ENCODE measurements at places on chromosomes 7 and 10. TPM values are rescaled to one million over a fixed set of nuclear protein-coding genes. Genes with fewer than 3 reads are reported as not detected.

LMOD2 gene
- total RNA-seq, result not detected

SKIDA1 gene
- not detected for total RNA-seq

AKR1C4 gene
- total RNA-seq, result not detected

MYH16 gene
- total RNA-seq, result not detected

CTAGE4 gene
- 2.2 TPM for total RNA-seq

CYP3A4 gene
- total RNA-seq, result not detected

COG5 gene
- 52.0 TPM for total RNA-seq

ABLIM1 gene
- 159 TPM for total RNA-seq

TET1 gene
- total RNA-seq, result 0.48 TPM

BRAT1 gene
- total RNA-seq, result 27.3 TPM

DNA sequence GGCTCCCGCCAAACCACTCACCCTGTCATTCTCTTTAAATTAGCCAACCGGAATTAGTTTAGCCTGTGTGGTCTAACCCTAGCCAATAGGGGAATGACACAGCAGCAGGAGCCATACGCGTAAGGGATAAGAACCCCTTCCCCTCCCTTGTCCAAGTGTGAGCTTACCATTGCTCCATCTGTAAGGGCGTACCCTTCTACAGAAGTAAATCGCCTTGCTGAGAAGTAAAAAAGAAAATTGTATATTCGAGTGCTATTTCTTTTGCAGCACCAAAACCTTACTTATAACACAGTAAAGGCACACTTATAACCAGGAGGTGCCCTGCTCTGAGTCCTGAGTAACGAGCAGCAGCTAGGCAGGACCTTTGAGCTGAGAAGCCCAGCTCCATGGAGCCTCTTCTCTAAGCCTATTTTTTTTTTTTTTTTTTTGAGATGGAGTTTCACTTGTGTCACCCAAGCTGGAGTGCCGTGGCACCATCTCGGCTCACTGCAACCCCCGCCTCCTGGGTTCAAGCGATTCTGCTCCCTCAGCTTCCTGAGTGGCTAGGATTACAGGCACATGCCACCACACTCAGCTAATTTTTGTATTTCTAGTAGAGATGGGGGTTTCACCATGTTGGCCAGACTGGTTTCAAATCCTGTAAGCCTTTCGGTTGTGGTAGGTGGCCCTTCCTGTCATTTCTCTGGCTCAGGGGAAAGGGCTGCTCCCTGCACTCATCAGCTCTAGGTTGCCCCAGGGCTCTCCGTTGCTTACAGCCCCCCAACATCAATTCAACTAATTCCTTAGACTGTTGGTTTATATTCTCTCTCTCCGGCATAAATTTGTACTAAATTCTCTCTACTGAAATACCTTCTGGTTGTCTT lies 73.3 kb downstream of the NSUN6 start:
- no peak for DNase-seq

DNA sequence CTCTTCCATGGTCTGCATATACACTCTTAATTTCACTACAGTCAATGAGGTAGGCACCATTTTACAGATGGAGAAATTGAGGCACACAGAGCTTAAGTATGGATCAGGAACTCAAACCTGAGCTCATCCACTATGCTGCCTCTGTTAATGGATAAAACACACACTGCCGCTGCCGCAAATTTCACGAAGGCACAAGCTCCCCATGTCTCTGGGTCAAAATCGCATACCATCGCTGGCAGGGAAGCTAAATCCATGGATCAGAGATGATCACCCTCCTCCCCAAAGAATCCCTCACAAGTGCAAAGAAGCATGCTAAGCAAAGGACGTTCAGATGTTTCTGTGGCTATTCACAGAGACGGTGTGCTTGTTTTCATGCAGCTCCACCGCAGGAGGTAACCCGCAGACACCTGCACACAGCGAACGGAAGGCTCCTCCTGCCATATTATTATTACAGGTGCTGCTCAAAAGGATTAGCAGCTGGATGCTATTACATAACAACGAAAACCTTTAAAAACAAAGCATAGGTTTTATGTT lies 109.3 kb downstream of the UBE2H start:
- DNase-seq, result no peak

GRCh38 chr10:68133523-68133922 lies 24.2 kb downstream of the MYPN start:
- no peak for DNase-seq

DNA sequence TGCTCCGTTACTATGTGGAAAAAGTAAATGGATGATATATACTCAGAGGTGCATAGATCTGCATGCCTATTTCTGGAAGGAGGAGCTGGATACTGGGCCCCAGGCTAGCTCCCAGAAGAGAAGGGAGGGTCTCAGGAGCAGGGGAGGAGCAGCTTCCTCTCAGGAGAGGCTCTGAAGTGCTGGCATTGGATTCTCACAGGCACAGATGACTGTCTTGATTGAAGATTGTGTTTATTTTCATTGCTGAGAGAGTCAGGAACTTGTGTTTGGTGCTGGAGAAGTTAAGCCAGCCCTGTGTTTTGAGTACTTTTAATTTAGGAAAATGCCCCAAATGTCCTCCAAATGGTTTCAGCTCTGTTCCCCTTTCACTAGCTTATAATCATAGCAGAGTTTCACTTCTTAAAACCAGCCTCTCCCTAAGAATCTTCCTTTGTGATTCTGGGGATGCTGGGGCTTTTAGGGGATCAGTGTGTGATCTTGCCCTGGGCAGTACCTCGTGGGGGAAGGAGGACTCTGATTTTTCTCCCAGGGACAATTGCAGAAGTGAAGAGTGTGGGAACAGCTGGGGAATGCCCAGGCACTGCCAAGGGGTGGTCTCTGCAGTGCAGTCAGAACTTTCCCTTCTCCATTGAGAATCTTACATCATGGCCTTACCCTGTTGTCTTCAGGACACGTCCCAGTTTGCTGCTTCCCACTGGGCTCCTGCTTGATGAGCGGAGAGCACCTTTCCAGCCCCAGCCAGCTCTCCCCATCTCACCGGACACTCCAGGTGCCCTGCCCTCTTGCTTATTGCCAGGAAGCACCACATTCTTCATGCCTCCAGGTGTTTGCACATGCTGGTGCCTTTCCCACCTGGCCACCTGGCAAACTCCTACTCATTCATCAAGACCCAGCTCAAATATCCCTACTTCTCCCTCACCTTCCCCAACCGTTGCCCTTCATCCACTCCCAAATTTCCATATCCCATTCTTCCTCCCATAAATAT lies 102.8 kb downstream of the ARHGAP22 start:
- no peak for DNase-seq

- no peak for DNase-seq
These were observed 21.5 kb upstream of the CYP26C1 start for GRCh38 chr10:93039110-93039509.

DNA sequence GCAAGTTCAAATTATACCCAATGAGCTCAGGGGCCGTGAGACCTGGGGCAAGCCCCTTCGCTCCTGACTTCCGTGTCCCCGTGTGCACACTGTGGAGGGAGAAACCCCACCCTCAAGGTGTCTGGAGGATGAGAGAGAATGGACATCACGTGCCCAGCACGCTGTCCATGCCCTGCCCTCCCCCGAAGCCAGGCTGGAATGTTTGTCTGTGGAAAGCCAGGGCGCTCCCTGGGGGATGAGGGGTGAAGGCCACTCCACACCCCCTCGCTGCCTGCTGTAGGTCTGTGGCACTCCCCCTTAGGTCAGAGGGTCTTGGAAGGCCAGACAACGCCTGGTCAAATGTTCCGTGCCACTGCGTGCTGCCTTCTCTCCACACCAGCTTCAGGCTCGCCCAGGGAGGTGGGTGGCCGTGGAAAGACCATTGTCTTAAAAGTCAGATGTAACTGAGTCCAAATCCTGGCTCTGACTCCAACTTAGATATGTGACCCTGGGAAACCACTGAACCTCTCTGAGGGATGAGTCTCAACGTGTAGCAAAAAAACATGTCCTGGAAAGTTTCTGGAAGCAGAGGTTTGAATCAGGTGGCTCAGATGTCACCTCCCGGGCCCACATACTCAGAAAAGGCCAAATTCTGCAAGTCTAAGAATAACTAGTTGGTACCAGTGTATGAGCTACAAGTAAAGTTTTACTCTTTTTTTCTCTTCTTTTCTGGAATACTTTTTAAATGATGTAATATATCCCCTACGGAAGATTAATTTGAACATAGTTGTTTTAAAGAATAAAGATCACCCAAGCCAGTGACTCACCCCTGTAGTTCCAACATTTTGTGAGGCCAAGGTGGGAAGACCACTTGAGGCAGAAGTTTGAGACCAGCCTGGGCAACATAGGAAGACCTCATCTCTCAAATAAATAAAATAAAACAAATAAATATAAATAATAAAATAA lies 24.9 kb downstream of the RCC1L start:
- DNase-seq, result no peak

DNA sequence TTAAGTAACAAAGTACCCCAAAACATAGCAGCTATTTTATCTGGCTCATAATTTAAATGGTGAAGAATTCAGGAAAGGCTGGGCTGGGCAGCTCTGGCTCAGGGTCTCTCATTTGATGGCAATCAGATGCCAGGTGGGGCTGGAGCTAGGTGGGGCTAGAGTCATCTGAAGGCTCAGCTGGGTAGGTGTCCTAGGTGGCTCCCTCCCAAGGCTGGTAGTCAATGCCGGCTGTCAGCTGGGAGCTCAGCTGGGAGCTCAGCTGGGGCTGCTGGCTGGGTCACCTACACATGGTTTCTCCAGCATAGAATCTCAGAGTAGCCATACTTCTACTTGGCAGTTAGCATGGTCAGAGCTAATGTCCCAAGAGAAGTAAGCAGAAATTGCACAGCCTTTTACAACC lies 34.1 kb downstream of the OSBPL3 start:
- no peak for DNase-seq

DNA sequence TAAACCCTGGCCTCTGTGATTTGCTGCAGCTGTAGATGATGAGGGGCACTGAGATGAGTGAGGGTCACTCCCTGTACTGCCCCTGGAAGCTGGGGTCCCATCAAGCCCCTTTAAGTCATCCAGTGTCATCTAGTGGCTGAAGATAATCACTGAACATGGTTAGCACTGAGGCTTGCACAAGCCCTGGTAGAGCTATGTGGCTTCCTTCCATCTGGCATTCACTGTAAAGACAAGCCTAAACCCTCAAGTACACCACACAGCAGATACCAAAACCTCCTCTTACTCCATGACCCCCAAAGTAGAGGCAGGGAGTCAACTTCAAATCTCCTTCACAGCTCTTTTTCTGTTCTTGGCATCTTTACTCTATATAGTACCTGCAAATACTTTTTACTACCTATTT lies 72.7 kb upstream of the MRLN start:
- DNase-seq, result no peak

GRCh38 chr7:112556633-112557032 lies 75.8 kb downstream of the LSMEM1 start:
- DNase-seq, result peak; percentile 43

DNA sequence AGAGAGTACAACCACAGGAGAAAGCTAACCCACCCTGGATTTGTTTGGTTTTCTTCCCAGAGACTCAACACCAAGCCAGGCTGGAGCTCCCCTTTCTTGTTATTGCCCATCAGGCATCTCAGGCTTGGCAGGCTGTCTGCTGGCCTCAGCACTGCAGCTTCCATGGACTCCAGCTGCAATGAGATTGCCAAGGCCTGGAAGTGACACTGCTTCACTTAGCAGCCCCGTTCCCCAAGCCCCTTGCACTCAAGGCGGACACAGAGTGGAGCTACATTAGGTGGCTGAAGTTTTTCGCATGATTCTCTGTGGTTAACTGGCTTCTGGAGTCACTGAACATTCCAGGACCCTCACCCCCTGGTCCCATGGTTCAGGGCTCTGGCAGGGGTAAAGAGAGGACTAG lies 163.1 kb upstream of the GDF10 start:
- no peak for DNase-seq

DNA sequence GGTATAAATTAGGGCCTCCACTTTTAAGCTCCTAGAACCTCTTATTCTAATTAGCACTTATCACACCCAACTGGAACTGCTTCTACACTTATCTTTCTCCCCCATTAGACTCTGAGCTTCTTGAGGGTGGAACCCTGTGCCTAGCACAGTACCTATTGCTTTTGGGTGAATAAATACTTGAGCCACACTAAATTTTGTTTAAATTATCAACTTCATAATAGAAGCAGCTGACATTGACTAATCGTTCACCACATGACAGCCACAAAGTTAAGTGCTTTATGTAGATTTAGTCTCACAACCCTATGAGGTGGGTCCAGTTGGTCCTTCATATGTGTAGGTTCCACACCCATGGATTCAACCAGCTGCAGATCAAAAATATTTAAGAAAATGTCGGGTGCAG lies 36.0 kb upstream of the DNAJB12 start:
- no peak for DNase-seq

DNA sequence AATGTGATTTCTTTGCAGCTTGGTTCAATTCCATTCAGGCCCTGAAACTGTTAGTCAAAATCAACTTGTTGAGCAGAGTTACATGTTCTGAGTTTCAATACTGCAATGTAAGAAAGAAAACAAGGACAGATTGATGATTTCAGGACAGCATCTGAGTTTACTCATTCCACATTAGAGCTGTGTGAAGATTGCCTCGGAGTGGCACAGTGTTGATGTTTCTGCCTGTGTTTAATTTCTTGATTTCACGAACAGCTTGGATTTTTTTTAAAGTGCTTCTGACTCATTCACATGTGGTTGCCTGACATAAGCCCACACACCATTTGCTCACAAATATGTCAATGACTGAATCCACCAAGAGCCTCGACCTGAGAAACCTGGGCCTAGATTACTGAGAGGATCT lies 101.2 kb upstream of the PARD3 start:
- DNase-seq, result no peak

- no peak for DNase-seq
These were observed 541.8 kb downstream of the PARD3 start for GRCh38 chr10:34273340-34273739.

DNA sequence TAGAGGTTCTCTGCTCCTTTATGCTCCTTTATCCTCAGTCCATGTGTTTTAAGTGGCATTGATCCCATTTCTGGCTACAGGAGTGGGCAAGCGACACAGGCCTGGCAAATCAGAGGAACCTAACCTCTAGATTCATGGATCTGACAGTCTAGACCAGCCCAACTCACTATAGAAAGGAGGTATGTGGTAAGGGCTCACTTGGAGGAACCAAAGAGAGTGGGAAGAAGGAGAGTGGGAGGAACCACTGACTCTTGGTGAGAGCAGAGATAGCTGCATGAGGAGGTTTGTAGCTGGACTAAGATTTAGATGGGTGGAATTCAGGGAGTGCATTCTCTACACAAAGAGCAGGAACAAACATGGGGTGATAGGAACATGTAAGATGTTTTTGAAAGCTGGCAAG lies 11.6 kb upstream of the FRAT1 start:
- no peak for DNase-seq

DNA sequence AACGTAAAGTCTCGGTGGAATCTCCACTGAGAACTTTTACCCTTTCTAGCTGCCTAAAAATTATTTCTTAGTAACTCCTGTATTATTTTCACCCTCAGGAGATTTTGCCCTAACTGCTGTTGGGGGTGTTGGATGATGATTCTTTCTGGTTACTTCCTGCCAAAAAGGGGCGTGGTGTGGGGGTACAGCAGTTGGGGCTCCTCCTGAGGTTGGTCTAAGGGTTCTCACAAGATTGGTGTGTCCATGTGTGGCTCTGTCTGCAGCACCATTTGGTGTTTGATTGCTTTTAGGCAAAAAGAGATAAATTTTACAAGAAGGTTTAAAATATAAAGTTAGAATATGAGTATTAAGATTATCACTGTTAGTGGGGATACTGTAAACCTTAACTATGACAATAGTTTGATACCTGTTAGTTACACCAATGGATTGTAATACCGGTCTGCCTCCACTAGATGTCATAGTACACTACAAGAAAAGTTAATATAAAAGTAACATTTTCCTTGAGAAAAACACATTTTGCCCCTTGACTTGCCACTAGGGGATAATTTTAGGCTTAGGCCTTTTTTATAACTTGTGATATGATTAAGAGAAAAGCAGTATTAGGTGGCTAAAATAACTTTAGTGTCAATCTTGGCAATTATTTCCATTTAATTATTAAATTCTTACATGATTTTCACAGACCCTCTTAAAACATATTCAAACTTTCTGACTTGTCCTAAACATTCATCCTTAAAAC lies 928.7 kb downstream of the IPMK start:
- peak; percentile 4 for DNase-seq
